Lower lobe of right lung (tissue), 2 donors: ENCODE measurements at places on chromosomes 3 and 15. TPM values are rescaled to one million over a fixed set of nuclear protein-coding genes. Genes with fewer than 3 reads are reported as not detected.

GPR27 gene
- total RNA-seq, result 2.6 TPM

GOLGA8M gene
- 2.9 TPM for total RNA-seq

FAH gene
- 25.6 TPM for total RNA-seq

C3orf33 gene
- total RNA-seq, result 3.6 TPM

GRCh38 chr3:170256597-170256996, 34.4 kb downstream of the PRKCI start:
- DNase-seq, result no peak

GRCh38 chr3:112372396-112372795, 39.4 kb downstream of the CD200 start:
- no peak for DNase-seq

DNA sequence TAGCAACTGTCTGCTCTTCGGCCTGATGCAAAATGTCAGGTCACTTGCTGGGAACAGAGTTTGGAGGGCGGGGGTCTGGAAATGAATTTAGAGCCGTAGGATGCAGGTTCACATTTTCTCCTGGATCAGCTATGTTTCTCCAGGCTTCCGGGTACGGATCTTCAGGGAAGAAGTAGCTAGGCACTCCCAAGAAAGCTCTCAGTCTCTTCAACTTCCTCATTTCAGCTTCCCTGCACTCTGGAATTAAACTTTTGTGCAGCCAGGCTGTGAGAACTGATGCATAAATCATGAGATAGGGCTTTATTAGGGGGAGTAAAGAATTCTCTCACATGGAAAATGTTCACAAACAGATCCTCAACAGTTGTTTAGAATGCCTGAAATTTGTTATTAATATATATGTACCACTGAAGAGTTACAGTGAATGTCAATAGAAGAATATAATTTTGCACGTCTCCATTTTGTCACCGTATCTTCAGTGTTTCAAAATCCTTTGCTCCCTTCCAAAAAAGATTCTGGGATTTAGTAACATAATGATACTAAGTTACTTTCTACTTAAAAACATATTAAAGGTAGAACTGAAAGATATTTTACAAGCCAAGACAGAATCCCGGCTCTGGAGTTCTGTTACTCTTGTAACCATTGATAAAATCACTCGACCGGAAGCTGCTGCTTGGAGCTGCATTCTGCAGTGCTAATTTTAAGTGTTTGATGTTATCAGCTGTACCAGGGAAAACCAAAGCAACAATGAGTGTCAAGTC, 178.5 kb upstream of the P2RY1 start:
- no peak for DNase-seq

GRCh38 chr15:71784719-71785118, 25.6 kb upstream of the NR2E3 start:
- no peak for DNase-seq

DNA sequence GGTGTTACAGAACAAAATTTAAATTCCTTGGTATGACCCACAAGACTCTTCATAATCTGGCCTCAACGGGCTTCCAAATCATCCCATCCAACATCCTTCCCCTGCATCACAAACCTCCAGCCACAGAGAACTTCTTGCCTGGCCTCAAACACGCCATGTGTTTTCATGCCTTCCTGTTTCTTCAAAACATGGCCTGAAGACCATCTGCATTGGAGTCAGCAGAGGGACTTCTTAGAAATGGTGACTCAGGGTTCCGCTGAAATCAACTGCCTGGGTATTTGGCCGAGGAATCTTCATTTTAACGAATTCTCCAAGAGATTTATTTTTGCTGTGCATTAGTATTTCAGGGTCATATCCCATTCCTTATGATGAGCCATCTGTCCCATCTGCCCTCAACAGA, 138.1 kb upstream of the RAP2B start:
- no peak for DNase-seq
